ENCODE measurements at places on chromosomes 12 and 14.
A peak's percentile ranks its signal among the peaks of the same experiment; 100 is the strongest.

- no peak for DNase-seq
These were observed 593.0 kb upstream of the ATP2B1 start for GRCh38 chr12:90301561-90302133.

- DNase-seq = no peak
These were observed 223.0 kb downstream of the APAF1 start for GRCh38 chr12:98868076-98868475.

DNA sequence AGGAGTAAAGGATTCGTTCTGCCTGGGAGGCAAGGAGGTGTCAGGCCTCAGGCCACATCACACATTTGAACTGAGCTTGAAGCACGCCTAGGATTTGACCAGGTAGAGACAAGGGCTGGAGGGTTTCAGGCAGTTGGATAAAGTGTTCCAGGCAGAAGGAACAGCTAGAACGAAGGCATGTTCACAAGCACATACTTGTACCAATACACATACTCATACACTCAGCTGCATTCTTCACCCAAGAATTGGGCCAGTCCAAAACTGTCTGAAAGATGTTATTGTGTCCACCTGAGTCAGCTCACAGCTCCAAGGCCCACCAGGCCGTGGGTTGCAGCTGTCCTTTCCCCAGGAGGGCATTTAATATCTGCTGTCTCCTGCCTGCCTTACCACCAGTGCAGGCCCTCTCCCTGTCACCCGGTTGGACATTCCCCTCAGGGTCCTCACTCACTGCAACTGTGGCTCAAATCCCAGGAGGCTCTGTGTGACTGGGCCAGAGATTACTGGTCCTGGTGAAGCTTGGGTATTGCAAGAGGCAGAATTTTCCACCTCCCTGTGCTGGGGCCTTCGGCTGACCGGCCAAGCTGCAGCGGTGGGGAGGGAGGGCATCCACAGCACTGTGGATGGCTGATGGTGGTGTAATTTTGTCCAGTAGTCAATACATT is 12.8 kb upstream of the AQP2 start:
- DNase-seq = no peak

GRCh38 chr12:132619386-132620112 is 973 bp downstream of the P2RX2 start:
- no peak for DNase-seq

DNA sequence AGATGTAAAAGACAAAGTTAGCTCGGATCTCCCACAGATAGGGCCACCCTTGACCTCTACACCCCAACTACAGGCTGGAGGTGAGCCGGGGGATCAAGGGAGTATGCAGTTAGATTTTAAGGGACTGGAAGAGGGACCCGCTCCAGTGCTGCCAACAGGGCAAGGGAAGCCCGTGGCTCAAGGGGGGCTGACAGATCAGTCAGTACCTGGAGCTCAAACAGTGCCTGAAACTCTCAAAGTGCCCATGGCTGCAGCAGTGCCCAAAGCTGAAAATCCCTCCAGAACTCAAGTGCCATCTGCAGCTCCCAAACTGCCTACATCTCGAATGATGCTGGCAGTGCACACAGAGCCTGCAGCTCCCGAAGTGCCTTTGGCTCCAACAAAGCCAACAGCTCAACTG is 10.4 kb downstream of the NYNRIN start:
- DNase-seq = no peak

- DNase-seq = no peak
These were observed 34.8 kb downstream of the GCN1 start for GRCh38 chr12:120159509-120160237.

DNA sequence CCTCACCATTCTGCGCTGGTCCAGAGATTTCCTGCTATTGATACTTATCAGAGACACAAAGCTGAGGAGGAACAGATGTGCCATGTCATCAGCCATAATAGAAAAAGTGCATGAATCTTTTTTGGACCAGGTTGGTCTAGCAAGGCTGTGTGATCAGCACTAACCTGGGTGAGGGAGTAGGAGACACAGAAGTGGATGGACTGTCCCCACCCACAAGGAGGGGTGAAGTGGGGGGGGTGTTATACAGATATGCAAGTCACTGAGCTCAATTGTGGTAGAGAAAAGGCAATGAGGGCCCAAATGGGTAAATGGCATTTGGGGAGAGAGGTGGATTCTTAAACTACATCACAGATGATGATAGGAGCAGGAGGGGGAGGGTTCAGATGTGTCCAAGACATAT is 123.0 kb downstream of the SAMD4A start:
- no peak for DNase-seq

DNA sequence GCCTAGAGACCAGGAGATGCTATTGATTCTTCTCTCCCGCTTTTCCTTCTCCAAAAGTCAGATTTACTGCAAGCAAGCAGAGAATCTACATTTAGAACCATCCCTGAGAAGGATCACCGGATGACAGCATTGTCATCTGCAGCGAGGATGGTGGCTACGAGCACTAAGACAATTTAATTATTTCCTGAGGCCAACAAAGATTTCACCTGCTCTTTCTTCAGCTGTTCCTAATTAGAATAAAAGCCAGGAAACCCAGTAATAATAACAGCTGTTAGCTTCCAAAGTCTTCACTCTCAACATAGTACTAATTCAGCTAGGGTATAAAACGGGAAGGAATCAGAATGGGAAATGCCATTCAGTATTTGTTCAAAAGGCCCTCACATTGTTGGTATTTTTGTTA is 53.3 kb downstream of the TMTC1 start:
- DNase-seq = no peak

GRCh38 chr14:96267336-96267735 is 11.3 kb downstream of the BDKRB1 start:
- no peak for DNase-seq

- no peak for DNase-seq
These were observed 421.1 kb downstream of the DPF3 start for GRCh38 chr14:72472845-72473244.

DNA sequence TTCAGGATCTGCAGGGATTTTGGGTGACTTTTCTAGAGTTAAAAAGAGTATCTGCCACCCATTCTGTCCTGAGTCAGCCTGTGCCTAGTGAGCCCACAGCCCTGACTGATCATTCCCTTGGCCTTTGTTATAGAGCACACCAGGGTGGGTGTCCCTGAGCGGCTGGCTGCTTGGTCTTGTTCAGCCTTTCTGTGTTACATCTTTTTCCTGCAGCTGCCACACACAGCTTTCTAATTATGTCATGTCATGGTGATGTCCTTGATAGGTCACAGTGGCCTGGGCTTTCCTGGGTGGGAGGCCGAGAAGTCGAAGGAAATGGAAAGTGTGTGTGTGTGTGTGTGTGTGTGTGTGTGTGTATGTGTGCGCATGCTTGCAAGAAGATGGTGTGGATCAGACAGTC is 293.2 kb upstream of the CRY1 start:
- peak; percentile 13 for DNase-seq

DNA sequence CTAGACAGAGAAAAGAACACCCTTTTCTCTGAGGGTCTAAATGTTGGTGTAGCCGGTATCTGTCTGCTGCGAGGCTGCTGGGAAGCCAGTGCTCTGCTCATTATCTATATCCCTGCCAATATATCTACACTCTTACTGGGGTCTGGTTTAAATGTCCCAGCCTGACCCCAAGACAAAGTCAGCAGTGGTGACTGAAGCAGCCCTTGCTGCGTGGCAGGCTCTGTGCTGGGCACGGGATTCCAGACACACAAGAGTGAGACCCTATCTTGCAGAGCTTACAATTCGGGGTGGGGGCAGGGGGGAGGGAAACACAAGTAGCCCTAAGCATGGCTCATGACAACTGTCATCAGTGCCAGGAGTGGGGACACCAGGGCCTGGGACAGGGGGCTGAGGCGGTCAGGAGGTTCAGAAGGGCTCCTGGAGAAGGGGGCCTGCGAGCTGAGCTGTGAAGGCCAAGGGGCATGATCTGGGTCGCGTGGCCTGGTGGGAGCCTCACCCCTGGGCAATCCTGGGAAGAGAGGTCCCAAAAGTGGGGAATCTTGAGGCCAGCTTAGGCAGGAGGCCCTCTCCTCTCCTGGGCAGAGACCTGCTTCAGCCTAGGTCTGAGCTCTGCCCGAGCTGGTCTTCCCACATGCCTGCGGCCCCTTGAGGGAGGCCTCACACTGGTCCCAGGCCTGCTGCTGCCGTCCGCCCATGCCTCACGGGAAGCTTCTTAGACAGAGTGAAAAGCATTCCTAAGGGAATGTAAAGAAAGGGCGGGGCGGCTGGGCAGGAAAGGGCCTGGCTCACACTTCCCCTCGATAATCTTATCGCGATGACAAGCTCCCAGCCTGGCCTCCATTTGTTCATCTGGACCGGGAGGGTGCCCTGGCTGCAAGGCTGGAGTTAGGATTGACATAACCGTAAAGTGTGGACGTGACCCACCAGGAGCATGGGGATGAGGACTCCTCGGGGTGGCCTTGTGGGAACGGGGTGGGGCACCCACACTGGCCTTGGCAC is 7.3 kb upstream of the RCOR1 start:
- no peak for DNase-seq

- no peak for DNase-seq
These were observed 30.9 kb upstream of the NKX2-1 start for GRCh38 chr14:36550899-36551298.

- DNase-seq = no peak
These were observed 5.2 kb downstream of the KRT86 start for GRCh38 chr12:52279422-52280318.

- no peak for DNase-seq
These were observed 55.4 kb downstream of the SLCO1B3 start for GRCh38 chr12:20865873-20866272.

- no peak for DNase-seq
These were observed 1264.6 kb upstream of the SEL1L start for GRCh38 chr14:82798276-82798675.

GRCh38 chr14:78612666-78613065 is 442.5 kb downstream of the NRXN3 start:
- no peak for DNase-seq

GRCh38 chr12:121181181-121181580 is 28.7 kb upstream of the P2RX4 start:
- no peak for DNase-seq

DNA sequence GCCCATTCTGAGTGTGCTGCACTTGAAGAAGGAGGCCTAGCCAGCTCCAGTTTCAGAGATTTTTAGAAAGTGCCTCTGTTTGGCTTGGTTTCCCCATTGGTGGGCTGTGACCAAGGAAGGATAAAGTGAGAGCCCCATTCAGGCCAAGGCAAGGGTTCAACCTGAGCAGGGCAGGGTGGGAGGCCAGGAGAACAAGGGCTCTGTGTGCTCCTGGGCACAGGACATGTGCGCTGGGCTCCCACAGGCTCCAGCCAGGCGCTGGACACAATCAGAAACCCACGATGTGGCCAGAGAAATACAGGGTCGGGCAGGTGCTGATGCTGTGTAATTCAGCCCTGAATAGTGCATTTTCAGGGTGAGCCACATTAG is 23.1 kb downstream of the WSCD2 start:
- DNase-seq = no peak

- peak; percentile 26 for DNase-seq
These were observed 2.3 kb upstream of the M6PR start for GRCh38 chr12:8951744-8952143.

GRCh38 chr14:87864356-87865270 is 128.4 kb downstream of the GALC start:
- DNase-seq = no peak

DNA sequence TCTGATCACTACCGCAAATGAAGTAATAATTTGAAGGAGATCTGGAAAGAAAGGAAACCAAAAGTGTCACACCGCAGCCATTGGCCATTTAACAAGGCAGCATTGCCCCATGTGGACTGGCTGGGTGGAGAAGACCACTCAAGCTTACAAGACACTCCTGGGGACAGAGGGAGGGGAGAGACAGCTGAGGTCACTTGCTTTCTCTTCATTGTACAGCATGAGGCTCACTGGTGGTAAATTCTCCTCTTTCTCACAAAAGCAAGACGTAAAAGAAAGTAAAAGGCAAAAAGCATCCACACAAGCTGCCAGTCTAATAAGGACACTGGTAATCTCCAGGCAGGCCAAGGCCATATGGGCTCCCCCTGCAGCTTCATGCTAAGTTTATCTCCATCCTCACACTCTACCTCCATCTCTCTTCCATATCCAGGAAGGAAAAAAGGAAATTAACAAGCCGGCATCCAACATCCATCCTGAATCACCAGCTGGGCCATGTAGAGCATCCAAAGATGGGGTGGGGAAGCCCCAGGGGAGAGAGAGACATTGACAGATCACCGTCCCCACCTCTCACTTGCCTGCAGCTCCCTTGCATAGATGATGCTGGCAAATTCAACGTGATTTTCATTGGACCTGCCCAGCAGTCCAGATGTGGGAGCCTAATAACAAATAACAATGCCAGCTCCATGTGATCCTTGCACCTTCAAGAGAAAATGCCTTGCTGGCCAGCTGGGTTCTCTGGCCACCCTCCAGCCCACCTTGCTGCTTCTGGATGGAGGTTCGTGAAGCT is 100.6 kb downstream of the DPF3 start:
- no peak for DNase-seq

GRCh38 chr12:115942346-115942745 is 335.1 kb downstream of the MED13L start:
- no peak for DNase-seq

GRCh38 chr14:68645371-68645770 is 147.5 kb downstream of the ZFP36L1 start:
- no peak for DNase-seq

- DNase-seq = no peak
These were observed 67.2 kb upstream of the FOXN3 start for GRCh38 chr14:89484051-89484844.

GRCh38 chr14:85165094-85165493 is 364.9 kb upstream of the FLRT2 start:
- DNase-seq = no peak

GRCh38 chr12:75655315-75655806 is 144.0 kb upstream of the KRR1 start:
- no peak for DNase-seq

- DNase-seq = peak; percentile 39
These were observed 170.1 kb upstream of the PWP1 start for GRCh38 chr12:107515446-107515958.

DNA sequence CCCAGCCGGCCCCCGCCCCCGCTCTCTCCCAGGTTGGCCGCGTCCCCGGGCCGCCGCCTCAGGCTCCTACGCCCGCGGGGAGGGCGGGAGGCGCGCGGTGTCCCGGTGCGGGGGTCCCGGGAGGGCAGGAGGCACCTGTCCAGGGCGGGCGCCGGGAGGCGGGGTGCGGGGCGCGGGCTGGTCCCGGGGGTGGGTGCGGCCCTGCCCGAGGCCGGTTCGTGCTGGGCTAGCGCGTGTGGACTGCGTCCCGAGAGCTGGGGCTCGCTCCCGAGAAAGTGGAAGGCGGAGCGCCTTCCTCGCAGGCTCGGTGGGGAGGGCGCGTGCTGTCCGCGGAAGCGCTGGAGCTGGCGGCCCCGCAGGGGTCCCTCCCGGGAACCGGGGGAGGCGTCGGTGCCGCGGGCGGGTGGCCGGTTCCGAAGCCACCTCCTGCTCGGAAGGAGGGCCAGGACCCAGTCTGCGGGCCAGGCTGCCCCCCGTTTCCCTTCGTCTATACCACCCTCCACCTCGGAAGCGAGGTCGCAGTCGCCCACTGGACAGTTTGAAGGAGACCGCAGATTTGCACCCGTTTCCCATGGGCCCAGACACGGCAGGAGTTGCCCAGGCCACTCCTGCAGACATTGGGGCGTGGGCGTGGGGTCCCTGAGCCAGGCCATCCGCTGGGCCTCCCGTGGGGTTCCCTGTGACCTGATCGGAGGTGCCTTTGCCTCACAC is 636 bp downstream of the ZFYVE21 start:
- no peak for DNase-seq

GRCh38 chr12:113326775-113327395 is 8.0 kb downstream of the SLC8B1 start:
- DNase-seq = no peak

Measured in activated CD4-positive, alpha-beta T cell treated with anti-CD3 and anti-CD28 coated beads for 48 hours (primary cell).